ENCODE measurements at places on chromosomes 5 and 9.

DNA sequence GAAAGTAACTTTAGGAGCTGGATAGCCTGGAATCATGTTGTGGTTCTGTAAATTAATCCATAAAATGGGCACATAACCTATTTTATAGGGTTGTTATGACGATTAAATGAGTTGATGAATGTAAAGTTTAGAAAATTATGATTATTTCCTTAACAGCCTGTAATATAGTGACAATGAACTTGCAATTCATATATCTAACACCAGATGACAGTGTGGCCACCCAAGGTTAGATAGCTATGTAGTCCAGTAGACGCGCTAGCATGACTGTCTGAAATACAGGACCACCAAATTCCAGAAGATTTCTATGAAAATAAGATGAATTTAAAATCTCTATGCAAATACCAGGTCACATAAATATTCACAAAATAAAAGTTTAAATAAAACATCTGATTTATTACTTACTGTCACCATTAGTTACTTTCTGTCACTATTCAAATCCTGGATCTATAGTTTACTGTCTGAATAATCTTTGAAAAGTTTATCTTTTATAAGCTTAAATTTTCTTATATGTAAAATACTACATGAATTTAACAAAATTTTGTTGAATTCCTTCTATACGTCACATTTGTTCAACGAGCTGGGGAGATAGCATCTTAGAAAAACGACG, 26.1 kb upstream of the MACIR start:
- DNase-seq = no peak

DNA sequence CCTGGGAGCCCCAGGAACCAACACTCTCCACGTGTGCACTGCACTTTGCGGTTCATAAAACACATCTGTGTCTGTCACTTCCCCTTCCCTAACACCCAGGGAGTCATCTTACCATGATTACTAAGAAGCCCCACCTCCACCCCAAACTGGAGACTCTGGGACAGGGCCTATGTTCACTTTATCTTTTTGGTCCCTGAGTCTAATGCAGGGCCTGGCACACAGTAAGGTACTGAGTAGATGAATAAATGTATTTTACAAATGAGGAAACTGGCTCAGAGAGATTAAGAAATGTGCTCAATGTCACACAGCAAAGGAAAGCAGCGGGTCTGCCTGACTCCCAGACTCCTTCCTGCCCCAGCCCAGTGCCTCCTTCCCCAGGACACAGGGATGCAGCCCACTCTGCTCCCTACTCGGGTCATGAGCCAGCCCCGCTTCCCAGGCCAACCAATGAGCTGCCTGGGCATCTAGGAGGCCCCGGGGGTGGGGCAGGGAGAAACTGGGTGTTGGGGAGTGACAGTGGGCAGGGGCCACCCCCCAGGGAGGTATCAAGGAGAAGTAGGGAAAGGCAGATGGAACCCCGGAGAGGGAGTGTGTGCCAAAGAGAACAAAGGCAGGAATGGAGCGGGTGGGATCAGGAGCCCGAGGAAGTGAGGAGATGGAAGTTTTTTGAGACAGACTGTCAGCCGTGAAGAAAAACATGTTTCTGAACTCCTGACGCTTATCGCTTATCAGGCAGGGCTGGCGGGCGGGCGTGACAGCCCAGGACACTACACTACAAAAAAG, 30.5 kb downstream of the SHB start:
- DNase-seq = no peak

GRCh38 chr9:81472701-81473100, 216.6 kb downstream of the TLE1 start:
- DNase-seq = no peak

GRCh38 chr5:125483609-125484008, 737.2 kb upstream of the ZNF608 start:
- no peak for DNase-seq

DNA sequence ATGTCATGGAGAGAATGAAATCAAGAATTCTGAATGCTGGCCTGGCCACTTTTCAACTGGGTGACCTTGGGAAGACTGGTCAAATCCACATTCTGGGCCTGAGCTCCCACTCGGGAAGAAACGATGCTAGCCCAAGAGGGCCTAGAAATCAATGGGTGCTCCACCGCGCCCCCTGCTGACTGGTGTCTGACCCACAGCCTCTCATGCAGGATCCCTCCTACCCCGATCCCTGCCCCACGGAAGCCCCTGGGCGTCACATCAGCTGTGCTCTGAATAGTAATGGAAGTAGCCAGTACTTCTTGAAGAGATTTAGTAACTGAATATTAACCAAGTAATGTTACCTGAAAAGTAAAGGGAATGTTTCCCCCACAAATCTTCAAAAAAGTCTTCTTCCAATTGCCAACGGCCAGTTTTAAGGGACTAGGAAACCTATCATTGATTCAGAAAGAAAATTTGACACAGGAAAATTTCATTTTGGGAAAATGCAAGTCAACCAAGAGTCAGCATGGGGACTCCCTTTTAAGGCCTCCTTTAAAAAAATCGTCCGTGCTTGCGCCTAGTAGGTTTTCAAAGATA, 43.9 kb downstream of the CRB2 start:
- no peak for DNase-seq

GRCh38 chr5:31231177-31231838, 37.8 kb downstream of the CDH6 start:
- DNase-seq = no peak

GRCh38 chr9:9790216-9790872, 822.5 kb downstream of the PTPRD start:
- no peak for DNase-seq

GRCh38 chr5:14671414-14671813, 6.9 kb downstream of the OTULIN start:
- DNase-seq = no peak

- no peak for DNase-seq
These were observed 6.5 kb upstream of the OXCT1 start for GRCh38 chr5:41876678-41877077.

- no peak for DNase-seq
These were observed 77.0 kb upstream of the SEMA6A start for GRCh38 chr5:116651653-116652052.

GRCh38 chr9:83583151-83584014, 39.6 kb upstream of the IDNK start:
- DNase-seq = no peak

DNA sequence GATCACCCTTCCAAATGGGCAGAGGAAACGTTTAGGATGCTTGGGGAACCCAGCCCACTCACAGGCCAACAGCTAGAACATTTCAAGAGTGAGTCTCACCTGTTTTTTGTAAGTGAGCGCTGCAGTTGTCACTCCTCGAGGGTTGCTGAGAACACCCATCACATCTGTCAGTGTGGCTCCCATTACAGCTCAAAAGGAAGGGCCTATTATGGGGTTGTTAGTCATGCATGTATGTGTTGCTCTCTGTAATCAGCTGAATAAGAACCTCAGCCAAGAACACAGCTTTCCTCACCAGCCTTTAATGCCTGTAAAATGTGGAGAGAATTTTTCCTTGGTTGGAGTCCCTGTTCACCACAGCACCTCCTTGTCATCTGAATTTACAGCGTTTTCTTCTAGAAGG, 196.3 kb upstream of the KLF4 start:
- no peak for DNase-seq

- DNase-seq = no peak
These were observed 161.5 kb upstream of the NR4A3 start for GRCh38 chr9:99660191-99660636.

GRCh38 chr5:91119217-91119616, 263.9 kb downstream of the ARRDC3 start:
- DNase-seq = no peak

DNA sequence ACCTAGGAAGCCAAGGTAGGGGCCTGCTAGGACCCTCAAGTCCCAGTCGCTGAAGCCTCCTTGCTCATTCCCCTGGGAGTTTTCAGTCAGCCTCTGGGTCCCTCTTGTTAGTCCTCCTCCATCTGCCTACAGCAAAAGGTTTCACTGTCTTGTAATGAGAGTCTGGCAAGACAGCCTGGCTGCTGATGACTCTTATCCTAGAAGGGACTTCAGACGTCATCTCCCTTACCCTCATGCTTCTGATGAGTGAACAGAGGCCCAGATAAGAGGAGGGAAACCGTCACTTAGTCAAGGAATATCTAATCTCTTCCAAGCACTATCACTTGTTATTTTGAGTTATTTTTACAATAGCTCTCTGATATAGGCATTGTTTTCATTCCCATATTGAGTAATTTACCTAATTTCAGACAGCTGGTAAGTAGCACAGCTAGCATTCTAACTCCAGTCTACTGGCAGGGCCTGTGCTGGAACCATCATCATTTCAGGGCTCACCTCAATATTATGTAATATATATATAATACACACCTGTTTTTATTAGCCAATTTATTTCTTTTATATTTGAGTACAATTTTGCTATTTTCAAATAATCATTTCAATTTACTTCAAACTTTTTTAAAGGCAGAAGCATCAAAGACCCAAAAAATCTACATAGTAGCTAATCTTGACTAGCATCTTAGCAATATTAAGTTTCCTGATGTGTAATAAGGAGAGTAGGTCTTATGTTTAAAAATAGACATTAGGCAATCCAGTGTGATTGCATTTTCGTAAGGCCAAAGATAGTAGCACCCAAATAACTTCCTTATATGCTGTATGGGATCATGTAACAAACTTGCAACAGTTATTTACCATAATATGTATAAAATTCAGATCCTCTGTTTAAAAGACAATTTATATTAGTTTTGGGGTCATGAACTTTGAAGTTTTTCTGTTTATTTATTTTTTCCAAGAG, 7.9 kb downstream of the CMYA5 start:
- DNase-seq = no peak

DNA sequence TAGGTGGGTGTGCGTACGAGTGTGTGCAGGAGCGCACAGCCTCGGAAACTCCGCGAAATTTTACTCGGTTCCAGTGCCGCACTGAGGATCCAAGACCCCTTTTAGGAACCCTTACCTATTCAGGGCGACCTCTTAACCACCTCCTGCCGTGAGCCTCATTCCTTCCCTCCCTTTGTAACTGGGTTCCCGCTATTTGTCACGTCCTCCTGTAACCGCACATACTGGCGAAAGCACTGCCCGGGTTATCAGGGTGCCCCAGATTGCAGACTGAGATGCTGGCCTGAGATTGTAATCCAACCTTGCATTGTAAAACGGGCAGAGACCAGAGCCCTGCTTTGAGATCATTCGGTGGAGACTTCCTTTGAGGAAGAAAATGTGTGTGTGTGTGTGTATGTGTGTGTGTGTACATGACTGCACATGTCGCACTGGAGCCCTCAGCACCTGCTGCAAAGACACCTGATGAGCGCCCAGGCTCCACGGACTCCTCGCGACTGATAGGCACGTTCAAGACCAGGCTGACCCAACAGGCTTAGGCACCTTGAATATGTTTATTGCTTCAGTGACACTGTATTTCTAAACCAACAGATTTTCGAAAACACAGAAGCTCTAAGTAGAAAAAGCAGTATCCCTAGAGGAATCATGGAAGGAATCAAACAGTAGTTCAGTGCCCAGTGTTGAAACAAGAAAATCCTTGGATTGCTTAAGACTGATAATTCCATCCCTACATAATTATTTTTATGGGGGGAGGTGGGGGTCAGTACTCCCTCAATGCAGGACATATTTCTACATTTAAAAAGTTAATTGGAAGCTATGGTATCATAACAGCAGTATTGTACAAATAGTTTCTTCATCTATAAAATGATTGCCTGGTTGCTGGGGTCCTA, 86.5 kb upstream of the TNFAIP8 start:
- no peak for DNase-seq

DNA sequence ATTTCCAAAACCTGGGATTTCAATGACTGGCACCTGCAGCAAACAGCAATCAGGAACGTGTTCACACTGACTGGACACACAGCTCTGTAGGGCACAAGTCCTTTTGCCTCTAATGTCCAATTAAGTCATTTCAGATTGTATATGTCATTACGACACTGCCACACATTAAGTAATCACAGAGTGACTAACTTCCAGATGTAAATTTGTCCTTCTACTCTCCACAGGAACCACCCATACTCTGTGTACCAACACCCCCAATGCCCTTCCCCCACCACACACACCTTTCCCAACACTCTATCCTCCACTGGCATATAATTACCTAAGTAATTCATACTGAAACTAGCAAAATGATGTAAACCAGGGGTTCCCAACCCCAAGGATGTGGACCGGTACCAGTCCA, 30.5 kb downstream of the LARS1 start:
- DNase-seq = no peak
